ENCODE measurements at places on chromosomes 13 and 19. TPM values are rescaled to one million over a fixed set of nuclear protein-coding genes. Genes with fewer than 3 reads are reported as not detected.

Gene SERP2
- 30.7 TPM for total RNA-seq

Gene TMEM272
- 0.16 TPM for total RNA-seq

Gene VSTM2B
- total RNA-seq, result 12.3 TPM

Gene ZNF709
- 37.6 TPM for total RNA-seq

Gene LHB
- not detected for total RNA-seq

Gene ZNF431
- total RNA-seq, result 24.6 TPM

Gene KIR2DL4
- not detected for total RNA-seq

Gene ZNF428
- total RNA-seq, result 111 TPM

Gene CTXN1
- 15.4 TPM for total RNA-seq

Gene CSNK1G2
- total RNA-seq, result 38.2 TPM

Gene FKRP
- total RNA-seq, result 11.7 TPM

Gene ZNF177
- 11.9 TPM for total RNA-seq

Gene FGF9
- 16.1 TPM for total RNA-seq

Gene TMC4
- total RNA-seq, result not detected

GRCh38 chr13:77779552-77780272, 82.2 kb downstream of the SLAIN1 start:
- DNase-seq, result no peak

GRCh38 chr13:34349091-34349722, 531.3 kb downstream of the RFC3 start:
- DNase-seq, result peak; percentile 15

DNA sequence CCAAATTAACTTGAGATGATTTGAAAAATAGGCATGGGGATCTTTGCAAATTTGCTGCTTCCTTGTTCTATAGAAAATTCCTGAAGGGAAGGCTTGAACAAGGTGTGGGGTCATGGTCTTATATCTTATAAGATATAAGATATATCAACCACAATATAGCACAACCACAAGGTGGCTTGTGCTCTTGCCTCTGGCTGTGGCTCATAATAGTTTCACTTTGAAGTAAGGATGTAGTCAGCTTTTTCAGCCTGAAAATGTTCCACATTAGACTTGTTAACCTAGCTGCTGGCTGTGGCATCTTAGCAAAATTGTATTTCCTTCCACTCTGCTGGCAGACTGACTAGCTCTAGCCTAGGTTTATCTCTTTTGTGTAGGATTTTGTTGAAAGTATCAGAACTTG, 169.7 kb downstream of the KLF5 start:
- DNase-seq, result no peak

DNA sequence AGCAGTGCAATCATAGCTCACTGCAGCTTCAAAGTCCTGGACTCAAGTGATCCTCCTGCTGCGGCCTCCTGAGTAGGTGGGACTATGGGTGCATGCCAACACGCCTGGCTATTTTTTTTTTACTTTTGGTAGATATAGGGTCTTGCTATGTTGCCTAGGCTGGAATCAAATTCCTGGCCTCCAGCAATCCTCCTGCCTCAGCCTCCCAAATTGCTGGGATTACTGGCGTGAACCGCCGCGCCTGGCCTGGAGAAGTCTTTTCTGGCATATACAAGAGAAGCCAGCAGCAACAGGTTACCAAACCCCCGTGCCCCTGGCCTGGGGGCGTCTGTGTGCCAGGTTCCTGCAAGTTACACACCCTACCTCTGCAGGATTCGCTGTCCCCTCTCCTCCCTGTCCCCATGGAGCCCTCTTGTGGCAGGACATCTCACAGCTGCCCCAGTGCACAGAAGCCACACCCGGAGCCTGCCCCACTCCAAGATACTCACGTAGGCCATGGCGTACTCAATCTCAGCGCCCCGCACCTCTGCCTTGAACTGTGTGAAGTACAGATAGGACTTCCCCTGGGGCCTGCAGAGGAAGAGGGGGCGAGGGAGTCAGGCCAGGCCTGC, 9.9 kb downstream of the MYDGF start:
- no peak for DNase-seq

GRCh38 chr19:46196410-46197124, 33.0 kb upstream of the IGFL1 start:
- DNase-seq, result no peak

DNA sequence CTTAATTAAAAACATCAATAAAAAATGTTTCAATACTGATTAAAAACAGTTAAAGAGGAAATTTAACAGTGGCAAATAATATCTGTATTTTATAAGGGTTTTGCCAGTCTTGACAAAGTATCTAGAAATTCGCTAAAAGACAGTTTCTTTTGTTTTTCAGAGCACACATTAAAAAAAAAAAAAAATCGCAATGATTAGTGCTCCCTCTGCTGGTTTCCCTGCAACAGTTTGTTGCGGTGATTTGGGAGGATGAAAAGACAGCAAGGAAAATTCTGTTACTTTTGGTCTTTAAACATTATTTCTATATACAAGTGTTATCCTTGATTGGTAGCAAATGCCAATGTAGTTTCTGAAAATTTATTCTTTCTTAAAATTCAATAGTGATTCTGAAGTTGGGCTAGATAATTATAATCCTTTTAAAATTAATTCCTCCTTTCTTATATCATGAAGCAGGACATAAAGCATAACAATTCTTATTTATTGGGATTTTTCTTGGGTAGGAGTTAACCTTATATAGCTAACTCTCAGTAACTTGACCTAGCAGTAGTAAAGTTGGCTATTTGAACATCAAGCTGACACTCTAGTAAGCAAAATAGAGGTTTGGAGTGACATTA, 23.1 kb upstream of the SPRY2 start:
- DNase-seq, result no peak

DNA sequence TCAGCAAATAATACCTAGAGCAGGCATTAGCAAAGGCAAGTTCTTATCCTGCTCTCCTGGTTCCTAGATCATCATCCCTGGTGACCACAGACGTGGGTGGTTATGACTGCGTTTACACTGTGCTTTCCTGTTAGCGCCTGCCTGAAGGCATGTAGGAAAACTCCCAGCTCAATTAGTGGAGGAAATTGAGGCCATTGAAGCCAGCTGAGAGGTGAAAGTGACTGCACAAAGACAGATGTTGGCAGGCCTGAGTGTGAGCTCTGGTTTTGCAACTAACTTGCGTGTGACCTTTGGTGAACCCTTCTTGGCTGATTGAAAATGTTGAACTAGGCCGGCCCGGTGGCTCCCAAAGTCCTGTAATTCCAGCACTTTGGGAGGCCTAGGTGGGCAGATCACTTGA, 17.5 kb upstream of the NWD1 start:
- no peak for DNase-seq

DNA sequence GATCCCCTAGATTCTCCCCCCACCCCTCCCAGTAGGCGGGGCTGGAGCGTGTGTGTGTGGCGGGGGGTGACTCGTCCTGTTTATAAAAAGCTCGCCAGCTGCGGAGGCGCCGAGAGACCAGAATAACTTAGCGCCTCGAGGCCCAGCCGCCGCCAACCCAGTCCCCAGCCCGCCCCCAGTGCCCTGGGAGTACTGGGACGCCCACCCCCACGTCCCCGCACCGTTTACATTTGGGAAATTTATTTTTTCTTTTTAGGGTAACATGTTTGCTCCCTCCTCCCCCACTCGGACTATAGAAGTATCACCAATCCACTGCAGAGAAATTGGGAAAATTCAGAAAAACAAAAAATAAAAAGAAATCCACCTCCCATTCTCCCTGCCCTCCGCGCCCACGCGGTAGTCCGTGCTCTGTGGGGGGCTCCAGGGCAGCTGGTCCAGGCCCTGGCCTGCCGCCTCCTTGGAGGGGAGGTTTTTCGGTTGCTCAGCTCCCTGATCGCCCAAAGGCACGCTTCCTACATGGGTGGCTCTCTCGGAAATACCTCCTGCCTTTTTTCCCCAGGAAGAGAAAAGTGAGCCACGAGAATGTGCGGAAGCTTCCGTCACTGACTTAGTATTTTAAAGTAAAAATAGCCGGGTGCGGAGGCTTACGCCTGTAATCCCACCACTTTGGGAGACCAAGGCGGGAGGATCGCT, 1.5 kb upstream of the RAB3A start:
- peak; percentile 75 for DNase-seq

DNA sequence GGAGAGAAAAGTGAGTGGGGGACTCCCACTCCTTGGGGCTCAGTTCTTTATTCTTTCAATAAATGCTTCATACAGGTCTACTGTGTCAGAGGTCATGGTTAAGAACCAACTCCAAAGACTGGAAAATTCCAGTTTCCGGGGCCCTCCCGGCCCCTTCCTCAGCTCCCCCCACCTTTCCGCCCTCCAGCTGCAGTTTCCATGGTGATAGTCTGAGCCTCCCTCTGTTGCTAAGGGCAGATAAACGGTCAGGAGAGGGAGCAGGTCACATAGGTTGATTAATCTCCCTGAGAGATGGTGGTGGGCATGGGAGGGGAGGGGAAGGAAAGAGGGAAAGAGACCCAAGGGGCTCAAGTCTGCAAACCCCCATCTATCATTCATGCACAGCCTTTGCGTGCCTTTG, 131.5 kb upstream of the USP29 start:
- DNase-seq, result no peak

DNA sequence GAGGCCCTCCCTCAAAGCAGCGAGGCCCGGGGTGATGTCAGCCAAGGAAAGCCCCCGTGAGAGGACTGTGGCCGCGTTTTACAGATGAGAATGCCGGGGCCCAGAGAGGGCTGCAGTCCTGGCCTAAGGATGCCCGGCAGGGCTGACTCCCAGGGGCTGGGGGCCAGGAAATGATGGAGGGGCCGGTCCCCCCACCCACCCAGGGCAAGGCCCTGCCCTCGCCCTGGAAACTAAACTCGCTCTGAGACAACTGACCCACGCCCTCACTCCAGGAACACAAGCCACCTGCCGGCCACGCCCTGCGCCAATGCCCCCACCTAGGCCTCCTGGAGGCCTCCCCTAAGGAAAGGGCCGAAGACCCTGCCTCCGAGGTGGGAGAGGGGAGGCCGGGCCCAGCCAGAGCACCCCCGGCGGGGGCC, 7.2 kb downstream of the ZBTB7A start:
- no peak for DNase-seq

- no peak for DNase-seq
Measured at GRCh38 chr19:49362929-49363267, 682 bp upstream of the TEAD2 start.

DNA sequence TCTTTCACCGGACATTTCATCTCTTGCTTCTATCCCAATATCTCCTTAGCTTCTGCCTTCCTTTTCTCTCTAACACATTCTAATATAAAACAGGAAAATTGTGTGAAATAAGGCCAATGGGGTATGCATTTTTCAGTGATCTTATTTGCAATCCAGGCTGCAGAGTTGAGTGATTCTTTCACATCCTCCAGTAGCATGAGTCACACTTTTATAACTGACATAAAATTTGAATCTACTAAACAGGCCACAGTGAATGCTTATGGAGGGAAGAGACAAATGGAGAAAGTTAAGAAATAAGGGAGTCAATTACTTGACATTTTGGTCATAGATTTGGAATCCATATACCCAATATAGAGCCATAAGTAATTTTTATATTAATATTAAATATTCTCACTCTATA, 1037.0 kb upstream of the SPRY2 start:
- no peak for DNase-seq

- no peak for DNase-seq
Measured at GRCh38 chr19:46976845-46977320, 42.8 kb upstream of the NPAS1 start.

- DNase-seq, result no peak
Measured at GRCh38 chr13:97810152-97810551, 143.3 kb upstream of the IPO5 start.

DNA sequence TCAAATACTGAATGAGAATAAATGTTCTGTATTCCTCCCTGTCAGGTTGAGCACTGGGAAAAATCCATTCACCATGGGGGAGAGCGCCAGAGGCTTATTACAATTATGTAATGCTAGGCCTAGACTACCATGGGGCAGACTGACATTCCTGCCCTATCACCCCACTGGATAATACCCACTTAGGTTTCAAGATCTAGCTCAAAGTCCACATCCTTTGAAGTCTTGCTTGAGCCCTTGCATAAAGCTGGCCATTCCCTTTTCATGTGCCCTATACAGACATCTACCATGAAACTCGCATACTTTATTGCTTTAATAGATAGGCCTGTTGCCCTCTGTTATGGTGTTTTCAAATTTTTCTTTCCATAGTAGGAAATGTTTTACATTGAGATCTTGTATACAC, 149.3 kb downstream of the RGCC start:
- no peak for DNase-seq

- peak; percentile 75 for DNase-seq
Measured at GRCh38 chr13:24271601-24272451, 37.6 kb upstream of the C1QTNF9 start.

DNA sequence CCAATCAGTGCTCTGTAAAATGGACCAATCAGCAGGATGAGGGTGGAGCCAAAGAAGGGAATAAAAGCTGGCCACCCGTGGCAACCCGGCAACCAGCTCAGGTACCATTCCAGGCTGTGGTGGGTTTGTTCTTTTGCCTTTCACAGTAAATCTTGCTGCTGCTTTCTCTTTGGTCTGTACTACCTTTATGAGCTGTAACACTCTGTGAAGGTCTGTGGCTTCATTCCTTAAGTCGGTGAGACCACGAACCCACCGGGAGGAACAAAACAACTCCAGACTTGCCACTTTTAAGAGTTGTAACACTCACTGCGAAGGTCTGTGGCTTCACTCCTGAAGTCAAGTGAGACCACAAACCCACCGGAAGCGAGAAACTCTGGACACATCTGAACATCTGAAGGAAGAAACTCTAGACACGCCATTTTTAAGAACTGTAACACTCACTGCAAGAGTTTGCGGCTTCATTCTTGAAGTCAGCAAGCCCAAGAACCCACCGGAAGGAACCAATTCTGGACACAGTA, 16.5 kb upstream of the SPACA6 start:
- no peak for DNase-seq

GRCh38 chr13:75296641-75297040, 185.3 kb downstream of the TBC1D4 start:
- no peak for DNase-seq

DNA sequence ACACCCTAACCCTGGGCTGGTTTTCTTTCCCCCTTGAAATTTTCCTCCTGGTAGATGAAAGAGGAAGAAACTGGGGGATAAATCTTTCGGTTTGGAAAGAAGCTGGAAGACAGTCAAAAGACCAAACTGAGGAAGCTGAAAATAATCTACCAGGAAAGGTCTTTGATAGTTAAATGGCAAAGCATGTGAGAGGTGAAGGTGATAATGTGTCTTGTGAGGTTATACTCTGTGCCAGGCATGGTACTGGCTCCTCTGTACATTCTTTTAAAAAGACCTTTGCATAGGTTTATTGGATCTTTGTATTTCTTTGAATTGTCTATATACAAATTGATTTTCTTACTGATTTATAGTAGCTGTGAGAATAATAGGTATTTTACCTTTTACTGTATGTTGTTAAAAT, 98.6 kb downstream of the FREM2 start:
- DNase-seq, result no peak

DNA sequence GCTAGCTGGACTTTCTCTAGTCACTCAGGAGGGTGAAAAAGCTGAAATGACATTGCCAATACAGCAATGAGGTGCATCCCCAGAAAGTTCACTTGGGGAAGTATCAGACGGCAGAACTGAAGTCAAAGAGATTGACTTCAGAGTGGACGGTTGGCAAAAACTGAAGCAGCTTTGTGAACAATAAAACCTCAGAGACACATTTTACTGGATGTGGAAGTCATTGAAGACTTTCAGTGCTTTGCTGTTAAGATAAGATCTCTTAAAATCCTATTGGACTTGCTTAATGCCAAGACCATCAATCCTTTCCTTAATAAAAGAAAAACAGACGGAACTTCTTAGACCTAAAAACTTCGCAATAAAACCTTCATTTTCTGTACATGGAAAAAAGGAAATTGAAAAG, 103.7 kb downstream of the ABCC4 start:
- DNase-seq, result no peak

- no peak for DNase-seq
Measured at GRCh38 chr13:28560612-28561011, 65.7 kb upstream of the FLT1 start.

Measured in occipital lobe (tissue), 3 donors.